ENCODE measurements at places on chromosomes 6 and 20.
A peak's percentile ranks its signal among the peaks of the same experiment; 100 is the strongest.

DNA sequence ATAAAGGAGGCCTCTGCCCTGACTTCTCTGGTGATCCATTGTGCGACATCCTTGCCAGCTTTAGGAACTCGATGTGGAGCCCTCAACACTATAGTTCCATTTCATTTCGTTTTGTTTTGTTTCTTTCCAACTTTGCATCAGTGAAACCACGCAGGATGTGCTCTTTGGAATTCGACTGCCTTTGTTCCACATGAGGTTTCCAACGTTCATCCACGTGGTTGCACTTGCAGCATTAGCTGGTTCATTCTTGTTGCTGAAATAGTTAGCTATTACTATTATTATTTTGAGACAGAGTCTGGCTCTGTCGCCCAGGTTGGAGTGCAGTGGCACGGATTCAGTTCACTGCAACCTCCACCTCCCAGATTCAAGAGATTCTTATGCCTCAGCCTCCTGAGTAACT is 61.3 kb upstream of the ZNFX1 start:
- no peak for DNase-seq

GRCh38 chr6:14921878-14922671 is 323.8 kb upstream of the JARID2 start:
- peak; percentile 7 for DNase-seq

- DNase-seq: no peak
These were observed 3.9 kb upstream of the INSM1 start for GRCh38 chr20:20363799-20364592.

DNA sequence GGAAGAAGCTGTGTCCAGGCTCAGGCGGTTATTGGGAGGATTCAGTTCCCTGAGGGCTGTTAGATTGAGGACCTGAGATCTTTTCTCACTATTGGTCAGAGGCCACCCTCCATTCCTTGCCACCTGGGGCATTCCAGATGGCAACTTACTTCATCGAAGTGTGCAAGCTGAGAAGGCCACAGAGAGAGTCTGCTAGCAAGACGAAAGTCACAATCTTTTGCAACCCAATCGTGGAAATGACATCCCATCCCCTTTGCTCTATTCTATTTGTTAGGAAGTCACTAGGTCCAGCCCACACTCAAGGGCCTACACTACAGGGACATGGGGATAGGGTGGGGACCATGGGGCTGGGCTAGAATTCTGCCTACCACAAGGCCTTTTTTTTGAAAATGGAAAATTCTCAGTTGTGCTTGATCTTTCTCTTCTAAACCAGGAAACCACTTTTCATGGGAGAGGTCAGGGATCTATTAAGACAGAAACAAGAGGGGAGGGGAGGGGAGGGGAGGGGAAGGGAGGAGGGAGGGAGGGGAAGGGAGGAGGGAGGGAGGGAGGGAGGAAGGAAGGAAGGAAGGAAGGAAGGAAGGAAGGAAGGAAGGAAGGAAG is 217.2 kb downstream of the BCAS1 start:
- no peak for DNase-seq

GRCh38 chr6:66103954-66104353 is 396.9 kb upstream of the EYS start:
- no peak for DNase-seq

- DNase-seq: no peak
These were observed 309.7 kb downstream of the KIF16B start for GRCh38 chr20:16263582-16263981.

DNA sequence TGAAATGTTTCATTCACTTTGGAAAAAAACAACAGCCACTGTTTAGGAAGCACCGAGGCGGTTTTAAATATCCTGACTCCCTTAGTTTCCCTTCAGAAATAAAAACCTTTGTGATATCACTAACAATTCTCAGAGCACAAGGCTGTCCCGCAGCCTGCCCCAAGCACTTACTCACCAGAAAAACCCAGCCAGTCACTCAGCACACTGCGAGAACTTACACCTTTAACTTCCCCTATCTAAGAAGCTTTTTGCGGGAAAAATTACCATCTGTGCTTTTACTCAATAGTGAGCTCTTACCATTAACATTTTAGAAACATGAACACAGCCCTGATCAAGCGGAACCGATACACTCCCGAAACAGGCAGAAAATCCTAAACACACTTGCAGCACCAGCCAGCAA is 9.3 kb downstream of the ZBTB46 start:
- DNase-seq: no peak

DNA sequence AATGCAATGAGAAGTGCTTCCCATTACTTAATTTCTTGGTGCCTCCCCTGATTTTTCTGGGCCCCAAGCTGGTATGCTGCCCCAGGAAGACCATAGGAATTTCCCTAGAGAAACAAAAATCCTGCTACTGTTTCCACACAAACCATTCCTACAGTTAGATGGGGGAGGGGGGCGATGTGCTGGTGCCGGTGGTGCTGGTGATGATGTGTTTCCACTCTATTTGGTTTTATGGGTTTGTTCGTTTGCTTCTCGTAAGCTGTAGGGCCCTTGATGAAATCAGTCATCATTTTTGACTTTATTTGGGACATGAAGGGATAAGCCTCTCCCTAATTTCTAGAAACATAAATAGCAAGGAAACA is 105.1 kb downstream of the MKKS start:
- peak; percentile 38 for DNase-seq

DNA sequence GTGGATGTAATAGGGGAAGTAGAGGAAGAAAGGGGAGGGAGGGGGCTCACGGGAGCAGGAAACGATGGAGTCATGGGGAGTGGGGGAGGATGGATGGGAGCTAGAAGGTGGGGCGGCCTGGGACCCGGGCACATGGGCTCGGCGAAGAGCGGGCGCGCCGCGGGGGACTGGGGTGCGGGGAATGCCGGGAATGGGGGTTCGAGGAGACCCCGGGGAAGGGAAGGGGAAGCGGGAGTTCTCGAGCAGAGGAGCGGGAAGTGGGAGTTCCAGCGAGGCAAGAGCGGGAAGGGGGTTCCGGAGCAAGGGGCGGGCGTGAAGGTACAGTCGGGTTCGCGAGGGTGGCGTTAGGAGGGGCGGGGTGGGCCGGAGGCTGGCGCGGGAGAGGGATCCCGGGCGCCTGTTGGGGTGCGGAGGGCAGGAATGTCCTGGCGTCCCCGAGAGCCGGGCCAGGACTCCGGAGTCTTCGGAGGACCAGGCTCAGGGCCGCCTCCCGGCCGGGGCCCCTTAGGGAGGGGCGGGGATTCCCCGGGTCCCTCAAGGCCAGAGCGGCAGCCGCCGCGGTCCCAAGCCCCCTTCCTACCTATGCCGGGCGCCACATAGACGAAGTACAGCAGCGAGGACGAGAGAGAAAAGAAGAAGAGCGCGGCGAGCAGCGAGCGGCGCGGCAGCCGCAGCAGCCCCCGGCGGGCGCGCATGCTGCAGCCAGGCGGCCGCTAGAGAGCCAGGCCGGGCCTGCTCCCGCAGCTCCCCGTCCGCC is 504 bp downstream of the B4GALT5 start:
- peak; percentile 29 for DNase-seq

DNA sequence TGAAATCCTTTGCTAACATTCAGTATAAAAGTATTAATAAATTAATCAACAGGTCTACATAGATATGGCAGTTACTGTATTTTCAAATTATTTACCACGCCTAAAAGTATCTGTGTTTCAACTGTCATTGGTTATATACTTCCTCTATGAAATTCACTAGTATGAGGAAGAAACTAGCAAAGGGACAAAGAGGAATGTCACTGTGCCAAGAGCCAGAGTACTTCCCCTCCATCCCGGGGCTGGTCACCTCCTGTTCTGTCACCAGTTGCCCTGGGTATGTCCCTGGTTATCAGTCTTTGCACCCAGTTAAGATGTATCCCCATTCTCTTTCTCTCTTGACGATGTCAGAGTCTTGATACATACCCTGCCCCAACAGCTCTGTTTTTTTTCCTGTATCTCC is 476.8 kb upstream of the SOX4 start:
- no peak for DNase-seq

- DNase-seq: no peak
These were observed 56.9 kb downstream of the FAM229B start for GRCh38 chr6:112144145-112144926.

DNA sequence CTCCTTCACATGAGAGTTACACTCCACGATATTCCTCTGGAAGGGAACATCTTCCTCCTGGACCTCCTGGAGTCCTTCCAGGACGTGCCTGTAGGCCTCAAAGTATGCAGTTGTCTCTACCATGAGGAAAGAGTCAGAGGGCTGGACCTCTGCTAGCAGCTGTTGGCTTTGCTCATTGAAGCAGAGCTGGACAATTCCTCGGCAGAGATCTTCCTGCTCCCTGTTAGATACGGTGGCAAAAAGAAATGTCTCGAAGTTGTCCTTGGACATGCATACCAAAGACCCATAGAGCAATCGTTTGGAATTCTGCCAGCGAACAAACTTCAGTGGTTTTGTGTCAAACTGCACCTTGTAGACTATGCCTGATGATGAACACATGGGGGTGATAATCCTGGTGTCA is 7.7 kb downstream of the ZNFX1 start:
- DNase-seq: no peak

- DNase-seq: peak; percentile 33
These were observed 79.6 kb downstream of the IPCEF1 start for GRCh38 chr6:154276810-154277628.

DNA sequence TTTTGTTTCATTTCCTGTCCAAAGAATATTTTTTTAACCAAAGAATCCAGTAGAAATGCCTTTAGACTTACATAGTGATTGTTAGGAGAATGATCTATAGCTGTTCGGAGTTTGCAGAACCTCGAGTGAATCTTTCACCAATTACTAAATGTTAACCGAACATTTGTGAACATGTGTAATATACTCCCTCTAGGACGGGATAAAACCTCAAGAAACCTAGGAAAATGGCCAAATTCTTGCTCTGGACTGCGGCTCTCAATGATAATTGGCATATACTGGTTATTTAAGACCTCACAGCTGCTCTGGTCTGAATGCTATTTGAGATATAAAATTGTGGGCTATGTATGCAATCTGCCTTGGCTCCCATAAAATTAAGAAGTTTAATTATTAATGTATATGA is 137.1 kb downstream of the PACRG start:
- DNase-seq: no peak

GRCh38 chr6:1832358-1832757 is 222.6 kb downstream of the FOXC1 start:
- no peak for DNase-seq

DNA sequence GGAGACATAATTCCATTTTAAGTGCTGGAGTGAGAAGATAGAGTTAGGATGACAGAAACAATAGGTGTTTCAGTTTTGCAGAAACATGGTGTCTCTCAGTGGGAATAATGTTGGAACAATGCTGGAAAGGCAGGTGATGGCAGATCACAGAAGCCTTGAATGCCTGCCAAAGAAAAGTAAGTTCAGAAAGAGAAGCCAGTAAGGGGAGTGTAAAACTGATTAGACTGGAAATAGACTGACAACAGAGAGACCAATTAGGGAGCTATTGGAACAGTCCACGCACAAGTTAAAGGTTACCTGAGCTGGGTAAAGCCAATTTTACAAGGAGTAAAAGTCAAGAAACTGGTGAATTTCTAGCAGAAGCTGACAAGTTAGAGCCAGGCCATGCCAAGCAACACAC is 142.9 kb downstream of the TFAP2A start:
- DNase-seq: no peak

GRCh38 chr6:159077123-159077522 is 32.3 kb upstream of the TAGAP start:
- DNase-seq: no peak

GRCh38 chr20:6583134-6583738 is 184.2 kb upstream of the BMP2 start:
- peak; percentile 57 for DNase-seq

DNA sequence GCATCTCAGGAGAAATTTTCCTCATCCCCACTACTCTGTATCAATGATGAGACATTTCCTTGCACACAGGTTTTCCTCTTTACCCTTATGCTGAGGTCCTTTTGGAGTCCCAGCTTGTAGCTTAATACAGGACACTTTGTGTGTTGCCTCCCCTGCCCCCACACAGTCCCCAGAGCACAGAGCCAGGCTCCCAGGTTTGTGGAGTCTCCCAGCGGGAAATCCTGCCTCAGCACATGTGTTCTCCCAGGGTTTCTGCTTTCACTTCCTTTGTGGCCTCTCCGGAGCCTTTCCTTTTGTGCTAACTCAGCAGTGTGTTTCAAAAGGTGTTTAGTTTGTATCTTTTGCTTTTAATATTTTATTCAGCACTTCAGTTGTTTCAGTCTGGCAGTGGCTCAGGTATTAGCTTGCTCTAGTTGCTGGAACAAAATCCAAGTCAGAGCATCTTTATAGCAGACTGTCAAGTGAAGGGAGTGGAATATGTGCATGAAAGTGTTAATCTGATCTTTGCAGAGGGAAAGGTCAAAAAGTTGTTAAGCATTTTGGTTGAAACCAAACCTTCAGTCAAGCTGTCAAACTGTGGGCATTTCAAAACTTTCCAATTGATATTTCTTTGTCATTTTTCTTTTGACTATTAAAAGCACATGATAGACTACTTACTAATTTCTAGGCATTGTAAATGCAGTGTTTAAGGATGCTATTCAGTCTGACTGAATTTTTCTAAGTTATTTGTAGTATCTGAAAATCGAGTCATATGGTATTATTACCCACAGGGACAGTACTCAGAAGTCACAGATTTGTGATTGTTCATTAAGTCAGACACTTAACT is 8.6 kb downstream of the SNX9 start:
- no peak for DNase-seq

GRCh38 chr6:16095180-16095579 is 33.7 kb upstream of the MYLIP start:
- no peak for DNase-seq

DNA sequence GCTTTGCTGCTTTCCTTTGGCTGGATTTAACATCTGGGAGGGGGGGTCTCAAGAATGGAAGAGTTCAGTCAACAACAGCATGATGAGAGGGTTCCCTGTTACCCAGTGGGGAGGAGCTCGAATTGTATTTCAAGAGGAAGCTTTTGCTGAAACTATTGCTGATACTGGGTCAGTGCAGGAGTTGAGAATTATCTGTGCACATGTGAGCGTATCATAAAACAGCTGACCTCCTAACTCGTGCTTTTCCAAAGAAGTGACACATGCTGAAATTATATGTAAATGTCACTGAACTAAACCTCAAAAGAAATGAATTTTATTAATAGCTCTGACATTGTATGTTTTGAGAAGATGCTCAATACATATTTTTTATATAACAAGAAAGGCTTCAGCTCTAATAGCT is 96.3 kb downstream of the PHF3 start:
- no peak for DNase-seq

DNA sequence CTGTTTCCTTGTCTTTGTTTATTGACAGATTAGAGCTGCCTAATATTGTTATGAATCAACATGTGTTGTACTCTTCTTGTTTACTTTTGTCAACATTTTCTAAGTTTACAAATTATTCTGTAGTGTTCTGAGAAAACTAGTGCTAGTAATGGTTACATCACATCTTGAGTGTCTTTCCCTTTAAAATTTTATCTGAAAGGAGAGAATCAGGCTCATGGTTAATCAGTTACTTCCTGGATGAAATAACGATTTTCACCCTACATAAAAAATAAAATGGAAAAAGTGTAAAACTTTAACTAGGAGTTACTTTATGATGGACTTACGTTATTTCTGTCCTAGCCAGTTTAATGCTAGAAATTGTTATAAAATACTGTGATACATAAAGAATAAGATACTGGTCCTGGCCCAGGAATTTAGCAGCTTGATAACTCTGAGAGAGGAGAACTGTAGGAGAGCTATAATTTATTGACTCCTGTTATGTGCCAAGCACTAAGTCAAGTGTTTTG is 26.4 kb upstream of the BMP5 start:
- DNase-seq: no peak

Measured in HT1080 (cell line).